ENCODE measurements at places on chromosomes 2 and 18.
A peak's percentile ranks its signal among the peaks of the same experiment; 100 is the strongest.

DNA sequence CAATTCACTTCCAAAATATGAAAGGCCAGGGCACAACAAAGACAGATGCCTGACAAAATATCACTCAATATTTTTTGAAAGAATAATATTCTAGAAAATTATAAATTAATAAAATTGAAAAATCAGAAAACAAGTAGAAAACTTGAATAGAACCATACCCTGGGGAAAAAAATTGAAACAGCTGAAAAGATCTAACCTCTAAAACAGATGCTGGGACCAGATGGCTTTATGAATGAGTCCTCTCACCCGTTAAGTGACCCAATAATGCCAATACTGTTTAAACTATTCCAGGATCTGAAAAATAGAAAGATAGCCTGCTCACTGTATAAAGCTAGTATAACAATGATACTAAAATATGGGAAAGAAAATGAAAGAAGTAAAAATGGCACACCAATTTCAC is 322.3 kb upstream of the VWC2L start:
- DNase-seq = no peak

DNA sequence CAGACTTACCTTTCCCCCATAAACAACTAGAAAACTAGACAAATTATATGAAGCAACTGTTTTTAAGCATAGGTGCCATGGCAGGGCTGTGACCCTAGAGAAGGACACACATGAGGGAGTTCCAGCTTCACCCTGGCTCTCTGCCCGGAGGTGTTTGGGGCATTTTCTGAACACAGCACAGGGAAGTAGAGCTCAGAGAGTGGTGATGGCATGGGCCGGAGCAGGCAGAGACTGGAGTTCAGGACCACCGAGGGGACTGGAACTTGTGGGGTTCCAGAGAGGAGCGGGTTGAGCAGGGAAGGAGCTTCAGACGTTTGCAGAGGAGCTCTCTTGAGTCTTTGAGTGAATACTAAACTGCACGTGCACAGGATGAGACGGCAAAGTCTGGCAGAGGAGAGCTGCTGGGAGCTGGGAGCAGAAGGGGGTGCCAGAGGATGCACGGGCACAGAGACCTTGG is 26.5 kb upstream of the KLF11 start:
- no peak for DNase-seq

DNA sequence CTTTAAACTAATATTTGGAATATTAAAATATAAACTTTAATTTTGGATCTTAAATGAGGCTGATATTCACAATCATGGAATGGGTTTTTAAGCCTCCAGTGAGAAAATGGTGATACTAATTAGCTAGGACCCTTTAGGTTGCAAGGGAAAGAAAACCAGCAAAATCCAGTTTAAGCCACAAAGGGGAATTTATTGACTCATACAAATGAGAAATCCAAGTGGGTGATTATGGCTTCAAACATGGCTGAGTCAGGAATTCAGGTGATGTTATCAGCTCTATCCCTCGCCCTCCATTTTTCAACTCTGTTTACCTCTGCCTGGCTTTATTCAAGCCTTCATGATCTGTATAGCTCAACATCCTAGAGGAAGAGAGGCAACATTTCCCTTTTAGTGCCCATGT is 75.3 kb upstream of the DLX2 start:
- DNase-seq = no peak

GRCh38 chr2:180979749-180980105 is 678 bp upstream of the UBE2E3 start:
- no peak for DNase-seq

GRCh38 chr18:54948350-54948837 is 10.9 kb downstream of the CCDC68 start:
- DNase-seq = no peak

GRCh38 chr2:169732583-169733358 is 861 bp upstream of the KLHL23 start:
- no peak for DNase-seq

GRCh38 chr2:127504552-127505430 is 21.5 kb downstream of the IWS1 start:
- DNase-seq = no peak

DNA sequence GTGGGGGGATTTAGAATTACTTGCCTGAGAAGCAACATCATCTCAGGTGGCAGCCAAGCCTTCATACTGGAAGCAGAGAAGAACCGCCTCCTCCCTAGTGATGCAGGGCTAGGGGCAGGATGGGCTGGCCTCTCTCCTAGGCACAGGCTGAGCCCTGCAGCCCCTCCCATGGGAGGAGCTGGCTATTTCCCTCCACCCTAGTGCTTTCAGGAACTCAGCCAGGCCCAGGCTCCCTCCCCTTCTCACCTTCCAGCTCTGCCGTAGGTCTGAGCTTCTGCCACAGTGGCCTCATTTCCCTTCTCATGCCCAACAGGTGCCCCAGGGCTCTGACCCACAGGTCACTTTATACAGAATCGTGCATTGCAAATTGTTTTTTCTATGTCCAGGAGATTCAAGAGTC is 31.0 kb downstream of the CENPA start:
- no peak for DNase-seq

DNA sequence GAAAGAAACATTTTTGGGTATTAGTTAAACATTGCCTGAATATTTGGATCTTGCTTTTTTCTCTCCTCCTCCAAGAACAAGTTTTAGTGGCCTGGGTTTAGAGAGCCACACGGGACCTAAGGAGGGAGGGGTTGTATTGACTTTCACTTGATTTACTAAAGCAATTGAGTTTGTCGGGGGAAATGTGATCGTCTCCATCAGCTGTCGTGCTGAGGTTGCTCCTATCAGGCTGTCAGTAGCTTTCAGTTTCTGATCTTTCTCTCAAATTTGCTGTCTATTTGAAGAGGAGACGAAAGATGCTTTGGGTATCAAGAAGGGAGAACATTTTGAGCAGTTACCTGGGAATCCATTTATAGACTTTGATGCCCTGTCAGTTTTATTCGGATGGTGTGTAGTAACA is 106.0 kb downstream of the SETBP1 start:
- no peak for DNase-seq

DNA sequence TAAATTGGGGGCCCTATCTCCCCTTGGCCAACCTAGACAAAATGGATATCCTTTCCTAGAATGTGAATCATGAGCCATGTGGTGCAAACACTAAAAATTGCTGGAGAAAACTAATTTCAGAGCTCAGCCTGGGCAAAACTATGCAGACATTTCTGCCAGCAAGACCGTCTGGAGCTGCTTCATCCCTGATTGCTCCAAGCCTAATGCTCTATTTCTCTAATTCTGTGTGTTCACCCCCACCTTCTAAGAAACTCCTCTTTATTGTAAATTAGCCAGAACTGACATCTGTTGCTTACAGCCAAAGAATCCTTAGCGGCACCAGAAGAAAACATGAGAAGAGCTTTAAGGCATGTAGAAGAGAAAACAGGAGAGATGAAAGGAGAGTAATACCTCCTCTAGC is 337.7 kb upstream of the CHAC2 start:
- DNase-seq = no peak

GRCh38 chr2:135997380-135997779 is 12.0 kb upstream of the DARS1 start:
- DNase-seq = peak; percentile 47

- DNase-seq = no peak
These were observed 287.6 kb downstream of the SETBP1 start for GRCh38 chr18:44968336-44968735.

GRCh38 chr2:137929519-137929916 is 34.8 kb upstream of the HNMT start:
- DNase-seq = no peak

DNA sequence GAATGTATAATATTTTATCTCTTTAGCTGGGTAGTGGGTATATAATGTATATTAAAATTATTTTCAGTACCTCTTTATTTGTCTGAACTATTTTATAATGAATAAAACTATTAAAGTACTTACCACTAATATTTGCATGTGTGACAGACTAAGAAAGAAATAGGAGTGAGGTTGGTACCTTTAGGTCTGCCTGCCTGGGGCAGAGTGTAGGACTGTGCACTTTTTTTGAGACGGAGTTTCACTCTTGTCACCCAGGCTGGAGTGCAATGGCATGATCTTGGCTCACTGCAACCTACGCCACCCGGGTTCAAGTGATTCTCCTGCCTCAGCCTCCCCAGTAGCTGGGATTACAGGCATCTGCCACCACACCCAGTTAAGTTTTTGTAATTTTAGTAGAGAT is 18.8 kb downstream of the NCOA1 start:
- no peak for DNase-seq

Data from CD14-positive monocyte (primary cell).